NCI-H510A (cell line): ENCODE measurements at places on chromosomes 6 and 20.

DNA sequence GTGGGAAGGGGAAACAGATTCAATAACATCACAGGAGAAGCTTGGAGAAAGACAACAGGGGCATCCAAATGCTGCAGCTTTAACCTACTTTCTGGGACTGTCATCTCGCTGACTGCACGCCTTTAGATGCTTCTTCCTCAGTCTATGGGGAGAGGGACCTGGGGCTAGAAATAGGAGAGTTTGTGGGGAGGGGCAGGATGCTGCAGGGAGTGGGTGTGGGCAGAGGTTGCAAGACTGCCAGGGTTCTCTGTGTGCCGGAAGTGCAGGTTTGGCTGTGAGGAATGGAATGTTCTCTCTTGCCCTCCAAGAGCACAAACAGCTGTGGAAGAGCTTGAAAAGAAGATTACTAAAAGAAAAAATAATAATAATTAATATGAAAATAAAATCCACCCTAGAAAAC lies 93.2 kb downstream of the FOXO3 start:
- DNase-seq: no peak

DNA sequence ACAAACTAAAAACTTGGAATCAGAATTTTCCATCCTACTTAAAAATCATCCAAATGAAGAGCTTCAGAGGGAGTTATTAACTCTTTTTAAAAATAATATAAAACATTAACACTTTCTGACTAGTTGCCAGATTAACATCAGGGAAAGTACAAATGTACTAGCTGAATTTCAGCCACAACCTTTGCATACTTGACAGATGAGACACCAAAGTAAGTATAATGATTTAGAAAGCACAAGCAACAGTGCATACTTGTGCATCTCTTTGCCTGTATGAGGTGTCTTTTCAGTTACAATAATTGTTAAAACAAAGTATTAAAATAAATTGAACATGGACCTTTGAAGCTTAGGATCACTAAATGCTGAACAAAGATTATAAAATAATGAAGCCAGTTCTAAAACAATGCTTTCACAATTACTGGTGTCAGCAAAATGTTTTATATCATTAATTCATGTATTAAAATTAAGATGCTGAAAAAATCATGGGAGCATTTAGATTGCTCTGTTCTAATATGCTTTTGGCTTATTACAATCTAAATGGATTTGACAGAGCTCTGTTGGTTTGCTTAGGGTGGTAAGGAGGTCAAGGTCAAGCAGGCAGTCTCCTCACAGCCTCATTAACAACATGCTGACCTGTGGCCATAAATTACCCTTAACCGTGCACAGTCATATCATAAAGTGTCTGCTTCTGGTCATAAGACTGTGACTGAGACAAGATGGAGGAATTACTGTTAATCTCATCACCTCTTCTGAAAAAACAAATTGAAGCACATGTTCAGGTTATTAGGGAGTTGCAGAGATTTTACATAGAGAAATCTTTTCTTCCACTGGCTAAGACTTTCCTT lies 15.1 kb downstream of the RNF217 start:
- no peak for DNase-seq

GRCh38 chr6:141467881-141468280 lies 664.8 kb upstream of the GJE1 start:
- DNase-seq: no peak

- DNase-seq: no peak
Observed at GRCh38 chr20:31569163-31570020, 35.7 kb upstream of the ID1 start.

DNA sequence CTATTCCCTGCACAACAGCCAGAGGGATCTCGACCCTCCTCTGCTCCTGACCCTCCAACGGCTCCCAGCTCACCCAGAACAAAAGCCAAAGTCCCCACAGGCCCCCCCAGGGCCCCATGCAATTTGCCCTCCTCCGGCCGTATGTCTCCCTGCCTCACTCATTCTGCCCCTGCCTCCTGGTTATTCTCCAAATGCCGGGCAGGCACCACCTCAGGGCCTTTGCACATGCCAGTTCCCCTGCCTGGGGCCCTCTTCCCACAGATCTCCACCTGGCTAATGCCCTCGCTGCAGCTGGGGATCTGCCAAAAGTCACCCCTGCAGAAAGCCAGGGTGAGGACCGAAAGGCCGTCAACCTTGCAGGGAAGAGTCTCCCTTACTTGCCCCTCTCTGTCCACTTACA lies 66.0 kb downstream of the GRM4 start:
- DNase-seq: no peak

DNA sequence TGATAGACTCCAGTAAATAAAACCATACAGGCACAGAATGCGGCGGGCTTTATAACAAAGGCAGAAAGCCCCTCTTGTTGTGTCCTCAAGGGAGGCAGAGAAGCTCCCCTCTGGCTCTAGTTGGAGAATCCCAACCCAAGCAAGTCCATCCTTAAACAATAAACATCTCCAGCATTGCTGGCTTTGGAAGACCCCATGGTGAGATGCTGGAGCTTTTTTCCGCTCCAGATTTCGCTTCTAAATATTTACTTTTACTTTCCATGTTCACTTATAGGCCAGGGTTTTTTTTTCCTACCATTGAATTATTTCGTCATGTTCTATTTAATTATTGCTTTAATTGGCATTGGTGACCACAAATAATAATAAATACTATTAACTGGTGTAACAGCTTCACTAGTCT lies 176.2 kb downstream of the MTHFD1L start:
- no peak for DNase-seq

GRCh38 chr6:136188486-136188885 lies 61.6 kb downstream of the MTFR2 start:
- no peak for DNase-seq

DNA sequence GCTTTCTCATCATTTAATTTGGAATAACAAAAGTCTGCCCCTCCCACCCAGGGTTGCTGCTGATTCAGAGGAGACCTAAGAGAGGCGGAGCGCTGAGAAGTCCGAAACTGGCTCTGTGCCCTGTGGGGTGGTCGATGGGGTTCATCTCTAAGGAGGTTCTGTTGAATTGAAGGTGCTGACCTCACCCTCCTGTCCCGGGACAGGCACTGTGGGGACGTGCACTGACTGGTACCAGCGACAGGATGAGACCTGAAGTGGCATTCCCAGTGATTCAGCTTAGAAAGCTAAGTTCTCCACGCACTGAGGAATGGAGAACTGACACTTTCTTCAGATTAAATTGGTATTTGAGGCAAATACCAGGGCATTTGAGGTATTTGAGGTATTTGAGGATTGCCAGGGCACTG lies 1.3 kb downstream of the GUCA1B start:
- DNase-seq: no peak

DNA sequence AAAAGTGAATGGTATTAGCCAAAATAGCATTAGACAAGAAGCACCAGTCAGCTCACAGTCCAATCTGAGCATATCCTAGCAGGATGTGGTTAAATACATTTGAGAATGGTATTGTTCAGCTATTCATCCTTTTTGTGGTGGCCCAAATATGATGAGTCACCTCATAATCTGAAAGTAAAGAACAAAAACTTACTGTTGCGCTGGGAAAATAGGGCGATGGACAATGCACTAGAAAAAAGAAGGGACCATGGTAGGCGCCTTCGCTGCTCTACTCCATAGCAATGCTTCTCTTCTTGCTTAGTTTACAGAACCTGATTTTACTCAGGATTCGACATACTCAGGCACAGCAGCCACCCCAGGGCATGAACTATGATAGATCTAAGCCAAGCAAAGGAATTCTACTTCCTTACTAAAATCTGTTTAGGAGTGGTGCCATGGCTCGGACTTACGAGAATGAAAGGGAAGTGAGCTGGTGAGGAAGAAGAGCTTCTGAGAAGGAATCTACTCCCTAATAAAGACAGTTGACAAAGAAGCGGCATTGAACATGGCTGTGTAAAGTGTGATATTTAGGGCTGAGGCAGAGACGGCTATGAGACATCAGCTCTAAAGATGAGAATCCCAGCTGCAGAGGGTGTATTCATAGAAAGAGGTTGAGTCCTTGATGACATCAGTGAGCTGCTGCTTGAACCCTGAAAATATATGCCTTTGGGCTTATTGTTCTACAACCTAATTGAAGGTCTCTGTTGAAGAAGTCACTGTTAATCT lies 16.6 kb upstream of the FBXO9 start:
- DNase-seq: no peak

DNA sequence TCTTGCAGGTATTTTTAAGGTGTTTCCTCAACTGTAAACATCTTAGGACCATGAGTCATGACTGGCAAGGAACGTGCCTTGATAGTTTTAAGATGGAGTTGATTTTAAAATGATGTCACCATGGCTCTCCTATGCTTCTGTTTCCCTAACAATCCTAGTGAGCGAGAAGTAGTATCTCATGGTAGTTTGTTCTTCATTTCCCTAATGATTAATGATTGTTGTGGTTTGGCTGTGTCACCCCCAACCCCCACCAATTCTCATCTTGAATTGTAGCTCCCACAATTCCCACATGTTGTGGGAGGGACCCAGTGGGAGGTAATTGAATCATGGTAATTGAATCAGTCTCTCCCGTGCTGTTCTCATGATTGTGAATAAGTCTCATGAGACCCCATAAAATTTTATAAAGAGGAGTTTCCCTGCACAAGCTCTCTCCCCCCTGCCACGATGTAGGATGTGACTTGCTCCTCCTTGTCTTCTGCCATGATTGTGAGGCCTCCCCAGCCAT lies 16.8 kb upstream of the BNIP5 start:
- DNase-seq: no peak

DNA sequence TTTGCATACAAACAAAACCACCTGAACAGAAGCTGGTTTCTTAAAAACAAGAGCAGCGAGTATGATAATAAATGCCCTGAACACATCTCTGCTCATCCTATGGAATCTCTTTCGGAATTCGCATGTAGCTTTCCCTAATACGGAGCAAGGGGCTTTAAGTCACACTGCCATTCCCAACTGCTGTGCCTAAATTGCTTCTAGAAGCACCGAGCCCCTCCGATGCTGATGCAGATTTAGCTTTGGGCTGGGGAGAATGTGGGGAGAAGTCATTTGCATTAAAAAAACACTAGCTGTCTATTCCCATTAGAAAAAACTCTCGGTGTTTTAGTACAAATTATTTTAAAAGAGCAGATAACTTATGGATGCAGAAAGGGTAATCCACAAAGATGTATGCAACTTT lies 76.9 kb downstream of the CD83 start:
- no peak for DNase-seq

DNA sequence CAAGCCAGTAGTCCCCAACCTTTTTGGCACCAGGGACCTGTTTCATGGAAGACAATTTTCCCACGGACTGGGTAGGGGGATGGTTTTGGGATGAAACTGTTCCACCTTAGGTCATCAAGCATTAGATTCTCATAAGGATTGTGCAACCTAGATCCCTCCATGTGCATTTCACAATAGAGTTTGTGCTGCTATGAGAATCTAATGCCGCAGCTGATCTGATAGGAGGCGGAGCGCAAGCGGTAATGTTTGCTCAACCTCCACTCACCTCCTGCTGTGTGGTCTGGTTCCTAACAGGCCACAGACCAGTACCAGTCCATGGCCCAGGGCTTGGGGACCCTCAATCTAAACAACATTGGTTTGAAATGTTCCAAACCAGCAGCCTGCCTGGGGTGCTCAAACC lies 137.0 kb upstream of the STXBP5 start:
- no peak for DNase-seq

DNA sequence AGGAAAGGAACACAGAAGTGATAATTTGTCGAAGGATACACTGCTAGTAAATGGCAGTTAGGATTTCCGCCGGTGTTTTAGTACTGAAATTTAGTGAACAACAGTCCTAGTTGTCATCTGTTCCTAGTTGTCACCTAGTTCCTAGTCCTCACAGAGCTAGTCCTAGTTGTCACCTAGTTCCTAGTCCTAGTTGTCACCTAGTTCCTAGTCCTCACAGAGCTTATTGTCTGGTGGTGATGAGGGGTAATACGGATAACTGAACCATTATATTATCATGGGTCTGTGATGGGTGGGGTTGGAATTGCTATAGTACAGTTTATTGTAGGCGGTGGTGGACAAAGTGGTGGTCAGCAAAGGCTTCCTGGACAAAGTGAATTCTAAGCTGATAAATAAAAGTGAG lies 1.8 kb downstream of the SNRNP48 start:
- no peak for DNase-seq

DNA sequence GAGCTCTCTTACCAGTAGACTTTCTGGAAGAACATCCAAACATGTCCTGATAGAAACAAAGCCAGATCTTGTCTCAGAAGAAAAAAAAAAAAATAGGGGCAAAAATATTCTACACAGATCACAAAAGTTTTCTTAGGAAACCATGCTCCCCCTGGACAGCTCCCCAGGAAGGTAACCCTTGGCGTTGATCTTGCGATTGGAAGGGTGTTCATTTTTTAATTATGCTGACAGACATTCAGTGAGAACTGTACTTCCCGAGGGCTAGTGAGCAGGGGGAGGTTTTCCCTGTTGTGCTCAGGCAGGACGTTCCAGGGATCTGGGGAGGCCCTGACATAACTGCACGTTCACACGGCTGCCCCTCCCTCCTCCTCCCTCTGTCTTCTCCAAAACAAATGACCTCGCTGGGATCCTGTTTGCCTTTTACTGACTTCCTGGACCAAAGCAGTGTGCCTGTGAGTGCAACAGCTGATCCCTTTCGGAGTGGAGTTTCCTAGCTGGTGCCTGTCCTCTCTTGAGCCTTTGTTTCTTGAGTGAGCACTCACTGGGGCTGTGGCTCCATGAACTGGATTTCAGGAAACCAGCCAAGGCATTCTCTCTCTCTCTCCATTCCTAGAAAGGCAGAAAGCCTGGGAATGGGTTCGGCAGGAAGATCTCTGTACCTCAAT lies 46.7 kb downstream of the MARCKS start:
- DNase-seq: no peak

GRCh38 chr6:6402591-6402990 lies 82.1 kb upstream of the F13A1 start:
- DNase-seq: no peak

DNA sequence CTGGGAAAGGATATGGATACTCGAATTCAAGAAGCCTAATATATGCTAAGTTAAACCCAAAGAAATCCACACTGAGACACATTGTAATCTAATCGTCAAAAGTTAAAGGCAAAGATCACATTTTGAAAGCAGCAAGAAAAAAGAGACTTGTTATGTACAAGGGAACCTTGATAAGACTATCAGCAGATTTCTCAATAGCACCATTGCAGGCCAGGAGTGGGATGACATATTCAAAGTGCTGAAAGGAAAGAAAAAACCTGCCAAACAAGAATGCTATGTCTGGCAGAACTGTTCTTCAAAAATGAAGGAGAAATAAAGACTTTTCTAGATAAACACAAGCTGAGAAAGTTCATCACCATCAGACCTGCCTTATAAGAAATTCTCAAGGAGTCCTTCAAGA lies 75.2 kb downstream of the COL21A1 start:
- DNase-seq: no peak

- DNase-seq: no peak
Observed at GRCh38 chr6:117531346-117531745, 48.9 kb downstream of the DCBLD1 start.

DNA sequence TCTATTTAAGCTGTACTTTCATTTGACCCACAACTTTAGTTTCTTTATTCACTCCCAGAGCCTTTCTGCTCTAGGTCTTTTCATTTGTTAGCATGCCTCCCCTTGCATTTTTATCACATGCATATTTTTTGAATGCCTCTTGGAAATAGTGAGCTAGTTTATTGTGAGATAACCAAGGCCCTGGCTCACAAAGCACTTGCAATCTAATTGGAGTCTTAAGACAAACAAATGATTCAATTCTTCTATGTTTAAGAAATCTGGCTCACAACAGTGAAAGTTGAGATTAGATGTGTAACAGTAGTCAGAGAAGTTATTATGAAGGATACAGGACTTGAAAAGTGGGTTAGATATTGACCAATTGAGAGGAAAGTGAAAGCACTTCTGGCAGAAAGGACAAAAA lies 173.4 kb downstream of the MOXD1 start:
- DNase-seq: no peak
